ENCODE measurements at places on chromosomes 5 and 9.

- H3K36me3 ChIP-seq: no peaks in the 10 kb centered on the region
- H3K4me3 ChIP-seq: no peak overlapping the region
- H3K27me3 ChIP-seq: no peaks in the 10 kb centered on the region
- DNase-seq: no peak
- H3K4me1 ChIP-seq: peaks cover 3% of the 10 kb centered on the region
Observed at GRCh38 chr5:64865662-64866061, 96.9 kb downstream of the CWC27 start.

DNA sequence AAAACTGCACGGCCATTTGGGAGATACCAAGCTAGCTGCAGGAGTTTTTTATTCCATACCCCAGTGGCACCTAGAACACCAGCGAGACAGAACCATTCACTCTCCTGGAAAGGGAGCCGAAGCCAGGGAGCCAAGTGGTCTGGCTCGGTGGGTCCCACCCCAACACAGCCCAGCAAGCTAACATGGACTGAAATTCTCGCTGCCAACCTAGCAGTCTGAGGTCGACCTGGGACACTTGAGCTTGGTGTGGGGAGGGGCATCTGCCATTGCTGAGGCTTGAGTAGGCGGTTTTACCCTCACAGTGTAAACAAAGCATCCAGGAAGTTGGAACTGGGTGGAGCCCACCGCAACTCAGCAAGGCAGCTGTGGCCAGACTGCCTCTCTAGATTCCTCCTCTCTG is 108.9 kb upstream of the CHD1 start:
- no peaks in the 10 kb centered on the region for H3K27me3 ChIP-seq
- H3K4me3 ChIP-seq: no peak overlapping the region
- H3K36me3 ChIP-seq: no peaks in the 10 kb centered on the region
- H3K27ac ChIP-seq: no peak overlapping the region
- H3K4me1 ChIP-seq: peaks cover 3% of the 10 kb centered on the region
- DNase-seq: no peak

DNA sequence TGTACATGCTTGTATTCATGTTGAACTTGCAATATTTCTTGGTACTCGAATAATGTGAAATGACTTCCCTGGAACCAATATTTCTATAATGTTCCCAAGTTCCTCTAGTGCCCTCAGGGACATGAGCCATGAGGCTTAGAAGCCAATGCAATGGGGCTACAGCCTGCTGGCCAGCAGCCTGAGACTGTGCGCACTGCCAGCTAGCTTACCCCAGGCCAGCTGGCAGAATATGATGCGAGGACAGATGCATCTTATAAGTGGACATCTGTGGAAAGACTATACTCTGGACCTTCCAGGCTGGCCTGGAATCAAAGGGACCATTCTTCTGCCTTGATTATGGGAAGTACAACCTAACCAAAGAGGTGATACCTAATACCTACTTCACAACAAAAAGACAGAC is 1862.0 kb upstream of the ACO1 start:
- H3K36me3 ChIP-seq: no peaks in the 10 kb centered on the region
- H3K4me1 ChIP-seq: no peaks in the 10 kb centered on the region
- H3K27ac ChIP-seq: no peak overlapping the region
- DNase-seq: no peak
- no peak overlapping the region for H3K4me3 ChIP-seq

DNA sequence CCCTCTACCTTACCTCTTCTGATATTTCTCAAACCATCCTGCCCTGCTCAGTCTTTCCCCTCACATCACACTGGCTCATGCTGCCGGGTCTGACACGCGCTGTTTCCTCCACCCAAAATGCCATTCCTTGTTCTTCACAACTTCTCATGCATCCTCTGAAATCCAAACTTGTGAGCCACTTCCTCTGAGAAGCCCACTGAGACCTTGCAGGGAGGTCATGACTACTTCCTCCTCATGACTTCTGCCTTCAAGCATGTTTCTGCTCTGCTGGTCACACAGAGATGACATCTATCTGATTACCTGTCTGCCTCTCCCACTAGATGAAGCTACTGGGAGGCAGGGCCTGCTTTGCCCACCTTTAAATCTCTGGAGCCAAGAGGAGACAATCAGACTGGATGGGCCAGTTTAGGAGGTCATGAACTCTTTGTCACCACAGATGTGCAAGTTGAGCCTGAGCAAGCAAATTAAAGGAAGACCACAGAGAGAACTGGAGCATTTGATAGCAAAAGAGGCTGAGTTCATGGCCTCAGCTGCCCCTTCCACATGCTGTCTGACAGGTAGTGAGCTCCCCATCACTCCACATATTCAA is 119.8 kb upstream of the TBC1D2 start:
- H3K27ac ChIP-seq: no peak overlapping the region
- peaks cover 7% of the 10 kb centered on the region for H3K4me1 ChIP-seq
- no peaks in the 10 kb centered on the region for H3K27me3 ChIP-seq
- no peak overlapping the region for H3K4me3 ChIP-seq
- no peak for DNase-seq

Measured in keratinocyte (primary cell).